CD8-positive, alpha-beta memory T cell (primary cell): ENCODE measurements at places on chromosomes 2 and 18.

DNA sequence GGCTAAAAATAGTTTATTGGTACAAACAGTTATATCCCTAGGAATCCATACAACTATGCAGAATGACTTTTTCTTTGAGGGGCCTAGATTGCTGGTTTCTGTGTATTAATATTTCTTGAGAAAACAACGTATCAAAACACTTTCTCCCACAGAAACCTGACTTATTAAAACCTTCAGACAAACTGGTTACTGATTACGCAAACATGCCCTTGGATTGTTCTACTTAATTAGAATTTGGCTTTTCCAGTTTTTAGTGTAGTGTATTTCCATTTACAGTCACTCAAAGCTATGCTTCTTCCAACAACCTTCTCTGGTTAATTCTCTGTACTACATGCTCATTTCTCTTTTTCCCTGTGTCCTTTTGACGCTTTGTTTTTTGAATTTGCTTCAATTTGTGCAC lies 20.0 kb downstream of the VAPA start:
- H3K36me3 ChIP-seq, result peaks cover 36% of the 10 kb centered on the region
- peaks cover 1% of the 10 kb centered on the region for H3K4me1 ChIP-seq
- no peak overlapping the region for H3K4me3 ChIP-seq
- DNase-seq, result no peak
- H3K27ac ChIP-seq, result no peak overlapping the region

DNA sequence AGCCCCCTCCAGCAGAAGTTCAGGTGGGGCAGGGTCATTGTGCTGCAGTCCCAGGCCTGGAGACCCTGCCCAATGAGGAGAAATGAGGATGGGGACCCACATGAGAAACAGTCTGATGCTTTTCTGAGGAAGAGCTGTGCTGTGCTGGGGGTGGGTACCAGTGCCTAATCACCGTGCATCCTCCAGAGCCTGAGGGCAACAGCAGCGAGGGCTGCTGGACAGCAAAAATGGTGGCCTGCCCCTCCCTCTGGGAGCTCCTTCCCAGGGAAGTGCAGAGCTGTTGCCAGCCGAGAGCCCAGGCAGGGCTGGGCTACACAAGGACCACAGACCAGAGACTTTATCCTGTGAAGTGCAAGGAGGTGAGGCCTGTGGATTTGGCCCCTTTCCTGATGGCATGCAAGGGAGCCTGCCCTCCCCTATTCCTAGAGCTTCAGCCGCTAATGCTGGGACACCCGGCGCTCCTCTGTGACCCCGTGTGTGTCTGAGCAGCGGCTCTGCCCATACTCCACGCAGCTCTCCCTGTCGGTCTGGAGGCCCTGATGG lies 134.8 kb downstream of the DSEL start:
- no peak overlapping the region for H3K27ac ChIP-seq
- H3K27me3 ChIP-seq, result no peaks in the 10 kb centered on the region
- DNase-seq, result no peak
- no peak overlapping the region for H3K4me3 ChIP-seq
- H3K36me3 ChIP-seq, result no peaks in the 10 kb centered on the region

GRCh38 chr18:68735483-68736343 lies 20.8 kb upstream of the TMX3 start:
- DNase-seq, result no peak
- no peak overlapping the region for H3K27ac ChIP-seq
- H3K27me3 ChIP-seq, result no peaks in the 10 kb centered on the region

- no peak overlapping the region for H3K4me3 ChIP-seq
- peaks cover 84% of the 10 kb centered on the region for H3K4me1 ChIP-seq
- DNase-seq, result no peak
- H3K27ac ChIP-seq, result peak overlapping the region; percentile 16
- H3K27me3 ChIP-seq, result no peaks in the 10 kb centered on the region
Observed at GRCh38 chr2:43190311-43191052, 35.9 kb downstream of the ZFP36L2 start.

GRCh38 chr18:12074736-12075135 lies 18.9 kb upstream of the ANKRD62 start:
- no peak overlapping the region for H3K4me3 ChIP-seq
- no peaks in the 10 kb centered on the region for H3K27me3 ChIP-seq
- no peak overlapping the region for H3K27ac ChIP-seq
- DNase-seq, result no peak
- H3K4me1 ChIP-seq, result no peaks in the 10 kb centered on the region

GRCh38 chr2:19807346-19807745 lies 94.4 kb downstream of the TTC32 start:
- no peaks in the 10 kb centered on the region for H3K27me3 ChIP-seq
- H3K27ac ChIP-seq, result no peak overlapping the region
- H3K36me3 ChIP-seq, result no peaks in the 10 kb centered on the region
- DNase-seq, result no peak

DNA sequence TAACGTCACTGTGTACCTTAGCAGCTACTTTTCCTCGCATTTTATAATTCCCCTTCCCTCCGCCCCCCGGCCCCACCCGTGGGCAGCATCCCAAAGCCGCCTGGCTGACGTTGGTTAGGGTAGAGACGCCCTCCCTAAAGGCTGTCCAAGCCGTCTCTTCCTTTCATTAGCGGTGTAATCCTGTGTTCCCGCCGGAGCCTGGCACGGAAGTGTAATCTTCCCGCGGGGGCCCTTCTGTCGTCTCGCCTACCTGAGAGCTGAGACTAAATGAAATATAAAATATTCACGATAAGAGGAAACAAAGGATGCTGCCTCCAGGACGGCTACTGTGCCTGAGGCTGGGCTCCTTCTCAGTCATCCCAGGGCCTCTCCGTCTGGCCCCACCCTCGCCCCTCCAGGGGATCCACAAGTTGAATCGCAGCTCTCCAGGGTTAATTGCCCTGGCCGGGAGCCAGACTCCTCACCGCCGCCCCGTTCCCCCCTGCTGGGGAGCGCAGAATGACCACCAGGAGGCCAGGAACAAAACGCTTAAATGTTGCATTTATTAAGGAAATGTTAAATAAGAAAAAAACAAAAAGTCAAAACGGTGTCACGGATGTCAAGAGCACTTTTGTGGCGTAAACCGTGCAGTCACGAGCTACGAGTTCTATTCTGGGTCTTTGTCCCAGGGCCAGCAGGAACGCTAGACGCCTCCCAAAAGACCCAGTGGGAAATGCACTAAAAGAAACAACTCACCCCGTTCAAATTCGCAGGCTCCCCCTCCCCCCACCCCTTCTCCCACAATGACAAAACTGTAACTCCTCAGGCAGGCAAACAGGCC lies 1.5 kb downstream of the RPRM start:
- H3K4me1 ChIP-seq, result peaks cover 21% of the 10 kb centered on the region
- H3K36me3 ChIP-seq, result no peaks in the 10 kb centered on the region
- H3K27me3 ChIP-seq, result peaks cover 21% of the 10 kb centered on the region
- no peak overlapping the region for H3K27ac ChIP-seq
- no peak overlapping the region for H3K4me3 ChIP-seq

DNA sequence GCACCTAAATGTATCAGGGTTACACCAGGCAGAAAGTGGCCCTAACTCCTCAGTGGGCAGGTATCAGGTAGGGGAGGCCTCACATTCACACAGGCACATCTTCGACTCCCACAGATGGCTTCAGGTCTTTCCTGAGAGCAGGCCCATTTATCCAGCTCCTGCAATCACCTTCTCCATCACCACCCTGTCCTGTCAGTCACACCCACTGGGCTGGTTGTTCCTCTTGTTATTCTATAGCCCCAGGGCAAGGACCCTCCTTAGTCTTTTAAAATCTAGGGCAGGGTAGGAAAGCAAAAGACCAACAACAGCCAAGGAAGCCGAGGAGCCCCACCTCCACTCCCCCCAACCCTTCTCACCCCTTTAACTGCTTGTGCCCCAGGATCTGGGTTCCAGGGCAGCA lies 9.1 kb upstream of the HOXD4 start:
- peaks cover 13% of the 10 kb centered on the region for H3K4me1 ChIP-seq
- no peak overlapping the region for H3K27ac ChIP-seq
- no peak overlapping the region for H3K4me3 ChIP-seq

- H3K4me3 ChIP-seq, result no peak overlapping the region
- H3K36me3 ChIP-seq, result peaks cover 15% of the 10 kb centered on the region
- H3K27ac ChIP-seq, result no peak overlapping the region
- DNase-seq, result no peak
- H3K4me1 ChIP-seq, result no peaks in the 10 kb centered on the region
- no peaks in the 10 kb centered on the region for H3K27me3 ChIP-seq
Observed at GRCh38 chr2:178128836-178129630, 16.8 kb downstream of the RBM45 start.

- no peaks in the 10 kb centered on the region for H3K36me3 ChIP-seq
- H3K4me3 ChIP-seq, result no peak overlapping the region
- H3K4me1 ChIP-seq, result no peaks in the 10 kb centered on the region
- H3K27ac ChIP-seq, result no peak overlapping the region
- no peaks in the 10 kb centered on the region for H3K27me3 ChIP-seq
Observed at GRCh38 chr18:46723856-46724415, 32.9 kb downstream of the ST8SIA5 start.

GRCh38 chr2:2871480-2872308 lies 505.9 kb downstream of the EIPR1 start:
- no peaks in the 10 kb centered on the region for H3K27me3 ChIP-seq
- DNase-seq, result peak; percentile 13
- H3K4me3 ChIP-seq, result no peak overlapping the region
- H3K27ac ChIP-seq, result no peak overlapping the region
- H3K36me3 ChIP-seq, result no peaks in the 10 kb centered on the region

DNA sequence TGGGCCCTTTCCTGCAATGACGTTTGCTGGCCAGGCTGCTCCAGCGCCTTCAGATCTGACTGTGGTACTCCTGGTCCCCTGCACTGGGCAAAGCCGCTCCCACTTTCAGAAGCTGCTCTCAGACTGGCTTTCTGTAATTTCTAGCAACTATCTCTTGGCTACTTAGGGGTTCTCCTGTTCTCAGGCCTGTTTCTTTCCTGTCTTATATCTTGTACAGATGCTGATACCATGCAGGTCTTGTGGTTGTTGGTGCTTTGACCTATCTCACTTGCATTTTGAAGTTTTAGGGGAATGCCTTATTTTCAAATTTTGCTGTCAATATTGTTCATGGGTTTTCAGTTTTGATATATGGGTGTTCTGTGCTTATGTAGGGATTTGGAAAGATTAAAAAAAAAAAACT lies 145.8 kb downstream of the CLIP4 start:
- H3K36me3 ChIP-seq, result no peaks in the 10 kb centered on the region
- DNase-seq, result no peak
- H3K4me3 ChIP-seq, result no peak overlapping the region
- H3K27me3 ChIP-seq, result peaks cover 7% of the 10 kb centered on the region
- no peak overlapping the region for H3K27ac ChIP-seq
- no peaks in the 10 kb centered on the region for H3K4me1 ChIP-seq
